ENCODE measurements at places on chromosomes 6 and 20. TPM values are rescaled to one million over a fixed set of nuclear protein-coding genes. Genes with fewer than 3 reads are reported as not detected.

GRCh38 chr20:1618479-1618878 is 1.3 kb downstream of the SIRPB1 start:
- no peak for DNase-seq

GRCh38 chr20:37500311-37500710 is 20.7 kb upstream of the NNAT start:
- no peak for DNase-seq

- DNase-seq, result no peak
These were observed 48.8 kb downstream of the SRC start for GRCh38 chr20:37394543-37395409.

DNA sequence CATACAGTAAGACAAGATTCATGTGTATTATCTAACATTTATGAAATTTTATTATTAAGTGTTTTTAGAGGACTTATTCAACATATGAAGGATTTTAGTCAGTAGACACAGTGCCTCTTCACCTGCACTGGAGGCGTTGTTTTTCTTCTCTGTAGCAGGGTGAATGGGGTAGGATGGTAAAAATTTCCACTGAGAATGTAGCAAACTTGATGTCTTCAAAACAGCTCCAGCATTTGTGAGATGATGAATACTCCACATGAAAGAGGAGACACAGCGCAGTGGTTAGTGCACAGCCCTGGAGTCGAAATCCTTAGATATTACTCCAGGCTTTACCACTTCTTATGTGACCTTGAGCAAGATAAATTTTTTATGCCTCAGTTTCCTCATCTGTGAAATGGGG is 110.5 kb upstream of the AHI1 start:
- no peak for DNase-seq

DNA sequence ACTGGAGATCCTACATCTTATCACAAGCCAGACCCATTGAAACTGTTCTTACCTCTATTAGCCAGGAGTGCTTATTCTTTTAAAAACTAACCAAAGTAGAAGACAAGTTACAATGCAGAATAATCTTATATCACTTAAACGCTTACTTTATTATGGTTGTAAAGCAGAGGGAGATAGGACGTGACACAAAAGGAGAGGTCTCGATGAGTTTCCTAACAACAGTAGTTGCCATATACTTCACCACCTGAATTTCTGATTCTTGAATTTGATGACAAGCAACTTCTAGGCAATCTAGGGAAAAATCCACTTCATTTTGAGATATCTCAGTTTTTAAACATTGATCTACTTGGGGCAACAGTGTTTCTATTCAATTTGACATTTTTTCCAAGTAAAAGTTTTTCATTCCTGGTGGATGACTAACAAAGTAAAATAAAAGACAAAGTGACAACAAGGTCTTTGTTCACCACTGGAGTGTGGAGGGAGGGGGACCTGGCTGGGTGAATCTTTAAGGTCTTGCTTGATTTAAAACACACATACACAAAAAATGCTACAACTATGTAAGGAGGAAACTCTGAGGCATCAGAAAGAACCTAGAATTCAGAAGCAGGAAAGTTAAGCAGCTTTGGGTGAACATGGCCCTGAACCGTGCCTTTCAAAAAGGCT is 110.9 kb downstream of the SMLR1 start:
- DNase-seq, result peak; percentile 3

DNA sequence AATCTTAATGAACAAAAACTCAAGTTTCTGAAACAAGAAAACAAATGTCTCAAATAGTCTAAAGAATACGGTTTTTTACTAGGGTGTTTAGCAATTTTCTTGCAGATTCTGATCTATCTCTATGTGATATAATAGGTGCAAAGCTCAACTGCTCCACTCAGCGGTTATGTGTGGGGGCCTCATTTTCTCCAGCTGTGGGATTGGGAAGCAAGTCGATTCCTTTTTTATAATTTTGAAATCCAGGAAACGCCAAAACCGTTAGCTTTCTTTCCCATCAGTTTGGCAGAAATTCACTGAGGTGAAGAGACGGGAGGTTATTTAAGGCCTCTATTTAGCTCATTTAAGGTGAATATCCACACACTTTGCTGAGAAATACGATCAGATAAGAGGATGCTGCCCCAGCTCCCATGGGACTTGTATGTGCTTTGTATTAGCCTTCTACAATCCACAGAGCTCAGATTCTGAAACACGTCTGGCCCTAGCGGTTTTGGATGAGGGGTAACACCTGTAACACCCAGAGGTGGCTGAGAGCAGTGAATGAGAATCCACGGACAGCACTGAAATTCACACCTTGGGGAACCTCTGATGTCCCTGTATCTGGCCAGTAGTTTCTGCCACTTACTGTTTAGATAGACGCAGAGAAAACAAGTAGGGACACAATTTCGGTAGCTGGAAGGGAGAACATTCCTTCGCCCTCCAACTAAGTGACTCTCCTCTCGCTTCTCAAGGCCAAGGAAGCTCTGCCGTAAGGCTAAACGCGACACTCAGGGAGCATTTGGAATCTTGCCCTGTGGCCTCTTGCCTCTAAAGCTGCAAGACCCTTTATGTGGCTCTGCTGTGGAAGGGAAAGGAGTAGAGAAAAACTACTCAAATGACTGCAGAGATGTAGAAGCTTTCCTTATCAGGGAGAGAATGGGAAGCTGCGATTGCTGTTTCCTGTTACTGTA is 6.5 kb upstream of the BCAS4 start:
- DNase-seq, result peak; percentile 77

The PNPLA1 gene
- total RNA-seq, result not detected

GRCh38 chr6:109166673-109167072 is 71.4 kb downstream of the CEP57L1 start:
- no peak for DNase-seq

GRCh38 chr20:44273231-44274215 is 26.4 kb downstream of the GDAP1L1 start:
- DNase-seq, result no peak

The RNF182 gene
- 0.68 TPM for total RNA-seq

The VSX1 gene
- not detected for total RNA-seq

DNA sequence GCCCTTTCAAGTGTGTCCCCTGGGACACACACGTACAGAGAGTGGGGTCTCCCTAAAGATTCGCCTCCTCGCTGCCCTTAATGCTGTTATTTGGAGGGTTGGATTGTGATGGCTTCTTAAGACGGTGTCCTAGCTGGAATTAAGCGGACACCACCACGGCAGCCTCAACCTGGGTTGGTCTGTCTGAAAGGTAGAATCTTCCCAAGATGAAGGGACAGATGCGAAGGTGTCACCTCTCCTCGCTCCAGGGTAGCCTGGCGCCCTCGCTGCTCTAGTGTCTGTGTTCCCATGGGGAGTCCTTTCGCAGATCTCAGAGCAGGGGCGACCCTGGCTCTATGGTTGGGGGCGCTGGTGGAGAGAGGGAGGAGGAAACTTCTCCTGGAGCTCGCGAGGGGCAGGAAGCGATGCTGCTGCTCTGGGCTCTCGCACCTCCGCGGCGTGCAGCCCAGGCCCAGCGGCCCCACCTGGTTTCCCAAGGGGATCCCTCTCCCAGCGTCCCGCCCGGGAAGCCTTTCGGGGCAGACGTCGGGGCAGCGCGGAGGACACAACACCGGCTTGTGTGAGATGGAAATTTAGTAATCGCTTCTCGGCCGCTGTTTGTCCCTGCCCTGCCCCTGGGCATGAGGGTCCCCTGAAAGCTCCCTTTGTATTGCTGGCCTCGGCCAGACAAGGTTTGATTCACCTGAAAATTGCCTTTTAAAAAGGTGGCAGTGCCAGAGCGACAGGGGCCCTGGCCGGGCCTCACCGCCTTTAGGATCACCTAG is 1.7 kb downstream of the RSPO3 start:
- DNase-seq, result no peak

DNA sequence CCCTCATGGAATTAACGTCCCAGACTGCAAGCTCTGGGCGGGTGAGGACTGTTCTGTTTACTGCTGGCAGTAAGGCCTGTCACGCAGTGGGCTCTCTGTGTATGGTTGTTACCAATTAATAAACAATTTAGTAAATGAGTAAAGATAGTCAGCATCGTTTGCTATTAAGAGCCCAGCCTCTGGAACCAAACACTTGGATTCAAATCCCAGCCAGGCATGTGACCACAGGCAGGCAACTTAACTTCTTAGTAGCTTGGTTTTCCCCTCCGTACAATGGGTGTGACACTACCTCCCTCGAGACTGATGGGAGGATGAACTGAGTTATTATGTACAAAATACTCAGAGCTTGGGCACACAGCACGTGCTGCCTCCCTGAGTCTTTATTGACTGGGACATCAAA is 137.7 kb upstream of the ARMC2 start:
- DNase-seq, result no peak

The CRYBG1 gene
- 9.8 TPM for total RNA-seq

GRCh38 chr20:58173930-58174707 is 54.3 kb downstream of the ANKRD60 start:
- no peak for DNase-seq

The PCK1 gene
- total RNA-seq, result not detected

The RFX6 gene
- not detected for total RNA-seq

DNA sequence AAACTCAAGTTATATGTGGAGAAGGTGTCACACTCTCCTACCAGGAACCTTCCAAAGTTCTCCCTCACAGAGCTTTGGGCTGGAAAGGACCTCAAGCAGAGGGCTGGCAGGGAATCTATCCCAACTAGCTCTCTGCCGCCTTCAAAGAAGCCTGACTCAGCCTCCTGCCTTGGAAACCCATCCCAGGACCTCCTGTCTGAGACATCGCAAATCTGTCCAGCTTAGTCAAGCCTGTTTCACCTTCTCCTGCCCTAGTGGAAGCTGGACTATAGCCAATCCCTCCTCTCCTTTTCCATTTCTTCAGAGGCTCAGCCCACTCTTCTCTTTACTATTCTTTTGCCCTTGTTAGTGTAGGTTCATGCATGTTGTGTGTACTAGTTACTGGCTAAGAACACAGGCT is 48.2 kb upstream of the FOXP4 start:
- DNase-seq, result no peak

The HLA-DPA1 gene
- 0.94 TPM for total RNA-seq

- peak; percentile 84 for DNase-seq
These were observed at the start of gene CEBPB for GRCh38 chr20:50190251-50191064. CEBPB (plus strand) TSS chr20:50190830; CDS start chr20:50191034, 204 bp downstream.

The FOXF2 gene
- total RNA-seq, result 17.2 TPM

DNA sequence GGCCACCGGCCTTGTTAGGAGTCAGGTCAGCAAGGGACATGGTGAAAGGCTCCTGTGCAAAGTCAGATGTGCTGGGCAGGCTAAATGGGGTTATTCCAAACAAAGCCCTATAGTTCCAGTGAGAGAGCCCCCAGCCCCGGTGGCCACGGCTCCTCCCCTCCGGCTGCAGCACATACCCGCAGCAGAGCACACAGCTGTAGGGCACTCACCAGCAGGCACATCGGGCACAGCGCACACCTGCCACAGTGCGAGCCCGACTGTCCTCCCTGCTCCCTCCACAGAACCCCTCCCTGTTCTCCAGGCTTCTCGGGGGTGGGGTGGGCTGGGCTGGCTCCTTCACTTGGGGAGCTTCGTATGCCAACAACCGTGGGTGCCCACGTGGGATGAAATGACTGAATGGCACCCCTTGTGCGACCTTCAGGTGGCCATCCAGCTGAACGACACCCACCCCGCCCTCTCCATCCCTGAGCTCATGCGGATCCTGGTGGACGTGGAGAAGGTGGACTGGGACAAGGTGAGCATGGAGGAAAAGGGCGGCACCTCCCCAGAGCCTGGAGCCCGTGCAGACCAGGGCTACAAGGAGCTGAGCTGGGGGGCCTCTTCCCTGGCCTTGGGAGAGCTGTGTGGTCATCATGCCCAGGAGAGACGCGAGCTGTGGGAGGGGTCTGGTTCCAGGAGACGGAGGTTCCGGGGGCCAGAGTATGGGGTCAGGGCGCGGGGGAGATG is 30.9 kb downstream of the PYGB start:
- no peak for DNase-seq

DNA sequence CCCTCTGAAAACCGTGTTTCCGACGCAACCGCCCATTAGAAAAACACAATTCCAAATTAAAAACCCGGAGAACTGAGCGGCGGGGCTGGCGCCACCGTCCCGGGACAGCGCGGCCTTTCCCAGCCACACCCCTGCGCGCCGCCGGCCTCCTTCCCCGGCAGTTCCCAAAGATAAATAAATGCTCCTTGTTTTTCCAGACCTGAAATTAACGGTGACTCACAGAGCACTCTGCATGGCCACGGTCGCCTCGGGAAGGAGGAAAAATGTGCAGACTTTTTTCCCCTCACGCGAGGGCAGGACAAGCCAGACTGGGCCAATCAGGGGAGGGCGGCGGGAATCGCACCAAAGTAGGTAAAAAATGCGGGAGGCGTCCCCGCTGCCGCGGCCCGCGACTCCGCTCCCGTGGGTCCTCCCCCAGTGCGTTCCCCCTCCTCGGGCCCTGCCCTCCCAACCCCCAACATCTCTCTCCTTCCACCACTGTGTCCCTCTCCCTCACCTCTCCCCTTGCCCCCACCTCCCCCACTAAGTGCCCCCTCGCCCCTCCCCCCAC is 828 bp upstream of the DSTN start:
- DNase-seq, result peak; percentile 99

The MOG gene
- not detected for total RNA-seq

- no peak for DNase-seq
These were observed 103.0 kb upstream of the RREB1 start for GRCh38 chr6:7004581-7005297.

DNA sequence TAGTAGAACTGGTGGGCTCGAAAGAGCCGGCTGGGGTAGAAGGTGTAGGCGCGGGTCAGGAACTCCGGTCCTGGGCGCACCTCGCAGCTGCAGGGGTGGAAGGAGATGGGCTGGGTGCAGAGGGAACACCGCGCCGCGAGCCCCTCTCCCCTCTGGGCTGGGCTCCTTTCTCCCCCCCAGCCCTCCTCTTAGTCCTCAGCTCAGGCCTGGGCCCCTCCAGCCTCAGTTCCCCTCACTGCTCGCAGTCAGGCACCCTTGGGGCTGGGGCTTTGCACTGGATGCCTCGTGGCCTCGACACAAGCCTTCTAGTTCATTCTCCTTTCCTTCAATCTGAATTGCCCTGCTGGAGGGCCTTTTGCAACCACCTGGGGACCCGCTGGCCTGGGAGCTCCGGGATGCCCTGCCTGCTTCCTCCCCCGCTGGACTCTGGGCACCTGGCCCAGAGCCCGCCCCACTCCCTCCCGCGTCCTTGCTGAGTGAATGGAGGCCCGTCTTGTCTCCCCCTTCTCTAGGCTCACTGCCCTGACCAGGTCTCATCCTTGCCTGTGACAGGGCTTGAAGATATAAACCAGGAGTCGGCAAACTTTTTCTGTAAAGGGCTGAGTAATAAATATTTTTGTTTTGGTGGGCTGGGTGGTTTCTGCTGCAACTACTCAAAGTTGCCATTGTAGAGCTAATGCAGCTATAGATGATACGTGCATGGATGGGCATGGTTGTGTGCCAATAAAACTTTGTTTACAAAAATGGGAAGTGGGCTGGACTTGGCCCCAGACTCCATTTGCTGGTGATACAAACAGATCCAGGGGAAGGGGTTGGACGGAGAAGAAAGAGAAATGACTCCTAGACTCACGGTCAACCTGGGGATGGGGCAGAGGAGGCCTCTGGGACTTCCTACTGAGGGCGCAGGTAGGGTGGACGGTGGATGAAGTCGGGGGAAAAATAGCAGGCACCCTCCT is 47.3 kb downstream of the APCDD1L start:
- DNase-seq, result no peak

The CAPN11 gene
- total RNA-seq, result not detected

DNA sequence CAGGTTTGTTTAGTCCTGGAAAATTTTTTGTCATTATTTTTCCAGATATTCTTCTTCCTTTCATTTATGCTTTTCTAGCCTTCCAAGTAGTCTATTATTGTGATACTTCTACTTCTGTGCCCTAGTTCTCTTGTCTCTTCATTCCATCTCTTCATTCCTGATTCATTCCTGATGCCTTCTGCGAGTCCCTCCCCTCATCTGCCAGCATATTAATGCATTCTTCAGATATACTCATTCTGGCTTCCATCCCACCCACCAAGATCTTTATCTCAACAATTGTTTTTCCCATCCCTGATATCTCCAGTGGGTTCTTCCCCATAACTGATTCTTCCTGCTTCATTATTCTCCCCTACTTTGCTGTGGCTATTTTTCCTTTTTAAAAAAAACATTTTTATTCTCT is 35.2 kb downstream of the ALDH5A1 start:
- DNase-seq, result peak; percentile 28
